Brain pericyte (primary cell): ENCODE measurements at places on chromosomes 1 and 21.

GRCh38 chr1:85289848-85290335 lies 13.5 kb upstream of the BCL10 start:
- no peak for DNase-seq

DNA sequence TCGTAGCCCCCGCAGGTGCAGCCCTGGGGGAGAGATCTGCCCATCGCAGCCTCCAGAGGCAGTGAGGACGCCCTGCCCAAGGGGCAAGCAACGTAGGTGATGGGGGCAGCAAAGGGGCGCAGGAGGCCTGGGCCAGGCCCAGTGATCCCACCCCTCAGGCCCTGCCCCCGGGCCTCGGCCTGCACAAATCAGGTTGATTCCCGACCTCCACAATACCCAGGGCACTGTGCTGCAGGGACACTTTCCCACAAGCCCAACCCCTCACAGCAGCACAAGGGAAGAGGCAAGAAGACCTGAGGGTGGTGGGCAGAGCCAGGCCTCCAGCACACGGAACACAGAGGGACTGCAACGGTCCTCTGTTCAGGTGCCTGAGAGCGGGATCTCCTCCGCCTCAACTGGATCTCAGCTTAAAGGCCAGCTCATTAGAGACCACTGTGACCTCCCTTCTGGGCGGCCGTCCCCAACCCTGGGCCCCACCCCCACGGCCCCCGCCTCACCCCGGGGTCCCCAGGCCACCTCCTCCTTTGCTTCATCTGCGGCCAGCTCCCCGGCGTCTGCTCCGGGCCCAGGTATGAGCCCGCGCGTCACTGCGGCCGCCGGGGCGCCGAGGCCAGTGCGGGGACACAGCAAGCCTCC lies 812 bp upstream of the ARF1 start:
- DNase-seq = no peak

- DNase-seq = no peak
These were observed 8.6 kb downstream of the CLDN14 start for GRCh38 chr21:36471254-36471723.

DNA sequence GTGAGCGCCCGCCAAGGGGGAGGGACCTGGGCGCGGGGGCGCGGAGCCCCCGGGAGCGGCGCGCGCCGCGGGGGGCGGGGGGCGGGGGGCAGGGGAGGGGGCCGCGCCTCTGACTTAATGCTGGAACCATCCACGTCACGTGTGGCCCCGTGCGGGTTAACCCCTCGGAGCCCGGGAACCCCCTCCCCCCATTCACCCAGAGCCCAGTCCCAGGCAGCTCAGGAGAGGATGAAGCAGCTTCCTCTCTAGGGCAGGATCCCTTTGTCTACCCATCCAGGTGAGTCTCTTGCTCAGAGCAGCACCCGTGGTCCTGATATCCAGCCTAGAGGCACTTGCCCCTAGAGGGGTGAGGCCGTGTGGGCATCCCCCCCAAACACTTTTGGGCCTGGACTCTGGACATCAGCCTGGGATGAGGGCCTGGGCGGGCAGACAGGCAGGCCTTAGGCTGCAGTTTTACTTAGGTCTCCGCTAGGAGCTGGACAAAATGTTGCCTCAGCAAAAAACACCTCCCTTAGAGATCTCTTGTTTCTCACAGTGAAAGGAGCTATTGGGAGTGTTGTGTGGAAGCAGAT lies at the start of gene ALX3:
ALX3 (minus strand) TSS at position 2 of the 572 bp plus-strand sequence. CDS start 60 bp downstream, outside the sequence.
- no peak for DNase-seq

GRCh38 chr21:36549470-36549869 lies 69.5 kb upstream of the CLDN14 start:
- DNase-seq = no peak

DNA sequence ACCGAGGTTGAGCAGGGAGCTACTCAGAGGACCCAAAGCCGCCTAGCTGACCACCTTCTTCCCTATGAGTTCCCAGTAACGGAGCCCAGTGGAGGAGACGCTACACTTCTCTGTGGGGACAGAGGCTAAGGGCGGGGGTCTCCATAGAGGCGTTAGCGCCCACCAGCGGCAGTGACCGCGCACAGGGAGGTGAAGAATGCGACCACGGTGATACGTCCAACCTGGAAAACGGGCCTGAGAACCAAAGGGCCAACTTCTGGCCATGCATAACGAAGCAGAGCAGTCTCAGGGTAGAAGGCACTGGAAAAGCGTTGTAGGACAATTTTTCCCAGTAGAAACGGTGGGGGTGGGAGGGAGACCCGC lies 400 bp upstream of the COG2 start:
- no peak for DNase-seq

GRCh38 chr1:160925652-160926244 lies 28.9 kb downstream of the ITLN2 start:
- no peak for DNase-seq

DNA sequence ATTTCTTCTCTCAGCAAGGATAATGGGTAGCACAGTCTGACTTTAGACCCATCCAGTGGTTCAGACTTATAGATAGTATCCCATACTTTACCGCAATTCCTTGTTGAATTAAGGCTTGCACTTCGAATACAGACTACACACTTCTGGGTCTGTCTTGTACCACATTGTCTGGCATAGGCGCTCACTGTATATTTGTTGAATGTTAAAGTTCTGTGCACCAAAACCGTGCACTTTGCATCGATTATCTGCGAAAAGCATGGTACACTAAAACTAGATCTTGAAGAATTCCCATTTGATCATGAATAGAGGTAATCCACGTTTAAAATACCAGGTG lies 556 bp upstream of the RYR2 start:
- no peak for DNase-seq

- DNase-seq = no peak
These were observed 14.4 kb downstream of the IFNAR1 start for GRCh38 chr21:33339135-33339534.

- DNase-seq = no peak
These were observed 400.9 kb downstream of the PRDM2 start for GRCh38 chr1:14100919-14101318.

DNA sequence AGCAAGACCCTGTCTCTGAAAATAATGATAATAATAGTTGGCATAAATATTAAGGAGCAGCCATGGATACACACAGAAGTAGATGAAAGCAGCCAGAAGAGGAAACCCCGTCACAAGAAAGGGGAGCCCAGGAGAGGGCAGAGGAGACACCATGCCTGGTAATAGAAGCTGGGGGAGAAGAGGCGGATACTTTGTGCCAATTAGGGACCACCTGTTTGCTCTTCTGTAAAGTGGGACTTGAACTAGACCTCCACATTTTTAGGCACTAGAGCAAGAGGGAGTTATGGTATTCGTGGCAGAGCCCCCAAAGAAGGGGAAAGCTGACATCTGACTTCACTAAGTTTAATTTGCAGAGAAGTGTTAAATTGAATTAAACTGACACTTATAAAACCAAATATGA lies 12.5 kb downstream of the CELA2B start:
- no peak for DNase-seq

DNA sequence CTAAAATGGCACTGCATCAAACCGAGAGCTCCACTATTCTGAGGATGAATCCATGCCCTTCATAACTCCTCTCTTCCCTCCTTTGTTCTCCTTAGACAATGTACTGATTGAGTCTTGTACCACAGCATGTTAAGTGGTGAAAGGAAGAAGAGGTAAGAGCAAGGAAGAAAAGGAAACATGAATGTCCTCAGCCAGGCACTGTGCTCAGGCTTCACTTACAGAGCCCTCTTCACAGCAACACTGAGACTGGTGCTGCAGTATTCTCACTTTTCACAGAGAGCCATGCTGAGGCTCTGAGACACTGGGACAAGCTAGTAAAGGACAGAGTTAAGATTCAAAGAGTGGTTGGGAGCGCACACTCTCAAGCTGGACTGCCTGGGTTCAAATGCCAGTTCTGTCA lies 143.5 kb downstream of the AKT3 start:
- DNase-seq = no peak

DNA sequence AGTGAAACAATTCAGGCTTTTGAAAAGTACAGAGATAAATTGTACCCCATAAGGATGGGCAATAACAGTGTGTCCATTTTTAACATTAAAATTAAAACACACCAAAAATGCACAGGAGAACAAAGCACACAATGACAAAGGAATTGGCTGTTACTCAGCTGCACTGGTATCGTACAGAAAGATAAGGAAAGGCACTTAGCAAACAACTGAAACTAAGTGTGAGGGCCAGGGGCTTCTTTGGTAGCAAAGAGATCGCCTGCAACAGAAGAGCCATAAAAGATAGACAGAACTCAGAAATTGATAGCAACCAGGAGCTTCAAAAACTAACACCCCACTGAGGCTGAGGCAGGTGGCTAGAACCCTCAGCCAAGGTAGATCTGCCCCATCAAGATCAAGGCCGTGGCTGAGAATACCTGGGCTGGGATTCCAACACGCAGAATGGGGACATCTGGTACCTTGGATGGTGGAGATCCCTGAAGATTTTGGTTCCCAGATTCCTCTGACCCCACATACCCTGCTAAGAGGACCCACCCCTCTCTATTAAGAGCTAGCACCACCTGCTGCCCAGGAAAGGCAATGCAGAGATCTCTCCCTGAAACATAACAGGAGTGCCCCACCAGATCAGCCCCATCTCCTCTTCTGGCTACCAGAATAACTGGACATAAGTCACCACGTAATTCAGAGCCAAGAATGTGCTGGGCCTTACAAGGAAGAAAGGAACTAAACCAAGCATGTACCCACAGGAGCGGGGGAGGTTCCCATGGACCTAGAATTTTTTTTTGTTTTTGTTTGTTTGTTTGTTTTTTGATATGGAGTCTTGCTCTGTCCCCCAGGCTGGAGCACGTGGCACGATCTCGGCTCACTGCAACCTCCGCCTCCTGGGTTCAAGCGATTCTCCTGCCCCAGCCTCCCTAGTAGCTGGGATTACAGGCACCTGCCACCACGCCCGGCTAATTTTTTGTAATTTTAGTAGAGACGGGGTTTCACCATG lies 16.2 kb downstream of the PLEKHO1 start:
- DNase-seq = no peak

DNA sequence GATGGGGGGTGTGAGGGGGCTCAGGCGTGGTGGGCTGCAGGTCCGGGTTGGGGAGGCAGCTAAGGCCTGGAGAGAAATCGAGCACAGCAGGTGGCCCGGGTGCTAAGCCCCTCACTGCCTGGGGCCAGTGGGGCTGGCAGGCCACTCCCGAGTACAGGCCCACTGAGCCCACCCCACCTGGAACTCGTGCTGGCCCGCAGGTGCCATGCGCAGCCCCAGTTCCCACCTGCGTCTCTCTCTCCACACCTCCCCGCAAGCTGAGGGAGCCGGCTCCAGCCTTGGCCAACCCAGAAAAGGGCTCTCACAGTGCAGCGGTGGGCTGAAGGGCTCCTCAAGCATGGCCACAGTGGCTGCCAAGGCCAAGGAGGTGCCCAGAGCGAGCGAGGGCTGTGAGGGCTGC lies 1047.1 kb upstream of the ADGRL4 start:
- DNase-seq = no peak

- DNase-seq = no peak
These were observed 97.6 kb downstream of the APP start for GRCh38 chr21:26072666-26073615.

DNA sequence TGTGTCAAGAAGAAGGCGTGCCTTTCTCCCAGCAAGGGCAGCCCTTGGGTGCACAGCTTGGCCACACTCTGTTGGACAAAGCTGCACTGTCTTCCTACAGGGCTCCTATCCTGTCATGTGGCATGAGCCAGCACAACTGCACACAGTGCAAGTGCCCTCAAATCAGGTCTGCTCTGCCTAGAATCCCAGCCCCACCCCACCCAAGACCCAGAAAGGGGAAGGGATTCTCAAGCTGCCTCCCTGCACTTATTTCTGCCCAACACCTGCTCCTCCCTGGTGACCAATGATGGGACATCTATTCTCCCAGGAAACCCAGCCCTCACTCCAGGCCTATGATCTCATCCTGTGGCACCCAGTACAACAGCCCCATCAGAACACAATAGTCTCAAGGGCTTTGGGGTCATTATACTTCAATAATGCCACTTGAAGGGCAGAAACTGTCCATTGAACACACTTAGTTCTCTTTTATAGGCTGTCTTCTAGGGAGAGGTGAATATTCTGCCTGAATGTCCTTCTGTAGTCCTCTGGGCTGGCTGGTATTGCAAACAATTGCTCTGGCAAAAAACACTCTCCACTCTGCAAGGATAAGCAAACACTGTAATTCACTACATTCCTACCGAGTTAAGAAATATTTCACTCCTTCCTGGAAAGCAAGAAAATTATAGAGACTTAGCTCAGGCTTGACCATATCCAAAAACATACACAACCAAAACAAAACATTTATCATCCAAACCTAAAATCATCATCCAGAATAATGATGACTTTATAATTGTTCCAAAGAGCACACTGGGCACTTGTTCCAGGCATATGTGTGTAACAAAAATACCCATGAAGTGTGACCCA lies 43.1 kb upstream of the IGSF3 start:
- no peak for DNase-seq

GRCh38 chr1:25065321-25065721 lies 135.2 kb upstream of the RUNX3 start:
- no peak for DNase-seq

GRCh38 chr1:16984717-16985116 lies 4.3 kb upstream of the MFAP2 start:
- peak; percentile 63 for DNase-seq

GRCh38 chr1:179094818-179095217 lies 12.9 kb downstream of the TOR3A start:
- DNase-seq = no peak

DNA sequence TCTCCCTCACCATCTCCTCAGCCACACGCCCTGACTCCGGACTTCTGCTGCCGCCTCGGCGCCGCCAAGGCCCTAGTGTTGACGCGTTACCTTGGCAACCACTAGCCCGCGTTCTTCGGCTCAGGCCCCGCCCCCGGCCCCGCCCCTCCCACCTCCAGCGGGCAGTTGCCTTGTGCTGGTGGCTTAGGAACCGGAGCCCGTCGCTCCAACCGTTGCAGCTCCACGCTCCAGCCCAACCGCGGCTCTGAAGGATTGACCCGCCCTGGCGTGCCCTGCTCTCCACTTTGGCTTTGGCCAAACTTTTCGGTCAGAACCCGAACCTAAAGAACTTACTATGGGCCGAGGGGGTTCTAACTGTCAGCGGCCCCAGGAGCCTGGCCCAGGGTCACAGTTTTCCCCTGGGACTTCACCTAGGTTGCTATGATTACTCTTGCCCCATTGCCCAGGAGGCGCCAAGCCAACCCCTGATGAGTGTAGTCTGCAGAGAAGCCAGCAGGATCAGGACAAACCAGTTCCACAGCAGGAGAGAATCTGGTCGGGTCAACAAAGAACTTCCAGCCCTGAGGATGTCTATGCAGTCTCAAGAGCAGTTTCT lies at the start of gene CFAP45:
CFAP45 (minus strand) TSS at position 80 of the 595 bp plus-strand sequence; CDS start at position 13, 67 bp downstream.
- no peak for DNase-seq

GRCh38 chr1:219757890-219758289 lies 145.0 kb upstream of the ZC3H11B start:
- no peak for DNase-seq

DNA sequence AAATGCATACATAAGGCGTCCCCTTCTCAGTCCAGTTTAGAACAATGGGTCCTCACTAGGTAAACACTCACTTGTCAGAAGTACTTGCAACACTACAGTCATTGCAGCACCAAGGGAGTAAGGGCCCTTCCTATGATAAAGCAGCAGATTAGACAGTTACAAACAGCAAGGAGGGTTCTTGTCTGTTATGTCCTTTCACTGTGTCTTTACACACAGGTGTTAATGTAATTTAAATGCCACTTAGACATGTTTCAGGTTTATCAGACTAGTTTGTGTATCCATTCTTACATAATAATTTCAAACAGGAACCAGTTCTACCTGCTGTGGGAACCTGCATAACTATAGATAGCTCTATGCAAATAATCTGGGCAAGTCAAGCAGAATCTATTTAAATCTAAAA lies 105.6 kb upstream of the USH2A start:
- no peak for DNase-seq

GRCh38 chr1:61961009-61961408 lies 218.7 kb downstream of the PATJ start:
- DNase-seq = no peak
